ENCODE measurements at places on chromosomes 5 and 9.

DNA sequence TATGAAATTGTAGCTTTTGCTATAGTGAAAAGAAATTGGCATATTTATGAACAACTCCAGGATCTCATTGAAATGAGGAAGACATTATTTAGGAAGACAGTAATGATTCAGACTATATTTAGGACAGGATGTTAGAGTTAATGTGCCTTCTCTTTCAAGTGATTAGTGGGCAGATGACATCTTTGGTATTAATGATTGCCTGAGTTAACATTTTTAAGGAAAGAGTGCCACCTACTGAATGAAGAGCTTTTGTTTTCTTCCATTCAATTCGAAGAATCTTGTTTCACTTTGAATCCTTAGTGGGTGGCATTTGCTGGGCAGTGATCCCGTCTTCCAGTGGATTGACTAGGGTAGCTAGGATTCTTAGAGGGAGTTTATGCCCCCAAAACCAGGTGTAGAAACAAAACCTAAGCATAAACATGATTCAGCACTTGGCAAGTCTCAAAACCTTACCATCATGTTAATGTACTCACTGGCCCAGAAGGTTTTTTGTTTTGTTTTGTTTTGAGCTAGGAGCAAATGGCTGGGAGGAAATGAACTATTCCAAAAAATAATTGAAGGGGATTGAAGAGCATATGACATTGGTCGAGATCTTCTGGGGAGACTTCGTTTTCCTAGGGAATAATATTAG lies 23.2 kb downstream of the MAP3K1 start:
- no peak for DNase-seq

- DNase-seq: no peak
Observed at GRCh38 chr9:99103901-99104458, 933 bp upstream of the TGFBR1 start.

DNA sequence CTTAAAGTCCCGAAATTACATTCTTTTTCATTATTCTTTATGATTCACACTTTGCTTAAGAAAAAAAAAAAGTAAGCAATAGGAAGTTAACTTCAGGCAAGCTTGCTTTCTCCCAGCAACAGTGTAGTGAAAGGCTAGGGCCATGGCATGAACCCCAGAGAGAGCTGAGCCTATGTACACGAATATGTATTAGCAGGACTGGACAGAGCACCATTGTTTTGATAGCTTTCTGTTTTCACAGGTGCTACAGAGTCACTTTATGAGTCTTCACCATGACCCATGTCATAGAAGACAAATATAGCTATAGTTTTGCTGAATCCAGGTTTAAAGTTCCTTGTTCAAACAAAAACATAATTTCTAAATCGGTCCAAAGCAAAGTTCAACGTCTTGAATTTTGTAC lies 199.2 kb downstream of the ADAMTSL1 start:
- no peak for DNase-seq

DNA sequence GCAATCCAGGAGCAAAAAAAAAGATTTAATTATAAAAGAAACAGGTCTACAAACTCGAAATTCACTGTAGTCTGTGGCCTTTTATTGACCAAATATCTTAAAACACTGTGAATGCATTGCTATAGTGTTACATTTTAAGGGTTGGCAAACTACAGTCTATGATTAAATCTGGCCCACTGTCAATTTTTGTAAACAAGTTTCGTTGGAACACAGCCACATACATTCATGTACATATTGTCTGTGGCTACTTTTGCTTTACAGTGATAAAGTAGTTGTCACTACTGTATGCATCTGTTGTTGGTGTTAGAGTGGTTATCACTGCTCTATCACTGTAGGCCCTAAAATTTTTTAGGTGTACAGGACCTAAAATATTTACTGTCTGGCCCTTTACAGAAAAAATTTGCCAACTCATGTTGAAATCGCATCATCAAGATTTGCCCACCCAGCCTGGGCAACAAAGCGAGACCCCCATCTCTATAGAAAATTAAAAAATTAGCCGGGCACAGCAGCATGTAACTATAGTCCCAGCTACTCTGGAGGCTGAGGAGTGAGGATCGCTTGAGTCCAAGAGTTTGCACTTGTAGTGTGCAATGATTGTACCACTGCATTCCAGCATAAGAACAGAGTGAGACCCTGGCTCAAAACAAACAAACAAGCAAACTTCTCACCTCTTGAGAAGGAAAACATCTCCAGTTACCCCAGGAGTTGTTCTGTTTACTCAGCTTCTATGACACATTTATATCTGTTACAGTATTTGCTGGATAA lies 89.0 kb downstream of the ERBIN start:
- no peak for DNase-seq

DNA sequence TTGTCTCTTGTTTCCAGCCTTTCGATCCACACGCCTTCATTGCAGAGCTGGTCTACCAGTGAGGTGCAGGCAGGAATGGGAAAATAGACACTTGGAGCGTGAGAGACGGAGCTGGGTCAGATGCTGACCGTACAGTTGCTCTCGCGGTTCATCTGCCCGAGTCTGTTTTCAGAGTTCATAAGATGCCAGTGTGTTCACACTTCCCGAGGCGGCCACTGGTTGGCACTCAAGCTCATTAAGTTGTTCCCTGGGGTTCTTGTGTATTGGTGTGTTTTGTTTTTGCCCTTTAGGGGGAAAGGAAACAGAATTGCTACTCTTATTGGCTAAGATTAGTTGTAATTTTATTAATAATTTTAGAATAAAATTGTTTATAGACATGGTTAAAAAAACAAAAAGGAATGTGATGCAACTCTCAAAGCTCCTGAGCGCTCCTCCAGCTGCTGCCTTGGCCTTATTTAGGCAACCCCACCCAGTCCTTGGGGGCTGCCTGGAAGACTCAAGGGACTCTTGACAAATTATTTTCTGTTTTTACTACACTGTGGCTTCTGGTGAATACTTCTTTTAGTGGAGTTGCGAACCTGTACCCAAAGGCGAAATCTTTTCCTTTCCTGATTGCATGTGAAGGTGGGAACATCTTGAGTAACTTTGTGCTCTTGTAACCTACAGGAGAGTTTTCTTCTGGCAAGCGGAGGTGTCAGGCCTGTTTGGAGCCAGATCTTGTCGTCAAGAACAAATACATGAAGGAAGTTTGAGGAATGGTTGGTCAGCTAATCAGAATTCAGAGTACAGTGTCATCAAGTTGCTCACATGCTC lies 146.1 kb downstream of the MAST4 start:
- DNase-seq: no peak

- DNase-seq: no peak
Observed at GRCh38 chr9:91847581-91848091, 102.4 kb downstream of the ROR2 start.

DNA sequence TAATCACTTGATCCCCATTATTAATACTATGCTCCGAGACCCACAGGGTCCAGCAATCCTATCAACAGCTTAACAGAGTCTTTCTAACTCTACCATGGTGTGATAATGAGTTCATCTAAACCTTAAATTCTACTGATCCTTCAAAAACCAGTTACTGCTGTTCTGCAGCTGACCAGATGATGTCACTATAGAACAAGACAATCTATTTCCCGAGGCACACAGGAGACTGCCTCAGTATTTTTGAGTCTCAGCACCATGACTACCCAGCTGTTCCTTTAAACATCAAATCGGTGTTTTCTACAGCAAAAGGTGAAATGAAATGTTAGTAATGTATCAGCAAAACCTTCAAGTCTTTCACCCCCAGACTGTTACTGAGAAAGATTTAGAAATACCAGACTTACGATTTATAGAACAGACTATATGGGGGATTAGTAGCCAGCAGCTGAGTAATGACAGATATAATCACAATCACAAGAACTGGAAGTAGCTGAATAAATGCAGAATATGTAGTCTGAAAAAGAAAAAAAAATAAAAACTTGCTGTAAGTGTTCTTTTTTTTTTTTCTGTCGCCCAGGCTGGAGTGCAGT lies 16.9 kb downstream of the DNAJC18 start:
- DNase-seq: no peak

DNA sequence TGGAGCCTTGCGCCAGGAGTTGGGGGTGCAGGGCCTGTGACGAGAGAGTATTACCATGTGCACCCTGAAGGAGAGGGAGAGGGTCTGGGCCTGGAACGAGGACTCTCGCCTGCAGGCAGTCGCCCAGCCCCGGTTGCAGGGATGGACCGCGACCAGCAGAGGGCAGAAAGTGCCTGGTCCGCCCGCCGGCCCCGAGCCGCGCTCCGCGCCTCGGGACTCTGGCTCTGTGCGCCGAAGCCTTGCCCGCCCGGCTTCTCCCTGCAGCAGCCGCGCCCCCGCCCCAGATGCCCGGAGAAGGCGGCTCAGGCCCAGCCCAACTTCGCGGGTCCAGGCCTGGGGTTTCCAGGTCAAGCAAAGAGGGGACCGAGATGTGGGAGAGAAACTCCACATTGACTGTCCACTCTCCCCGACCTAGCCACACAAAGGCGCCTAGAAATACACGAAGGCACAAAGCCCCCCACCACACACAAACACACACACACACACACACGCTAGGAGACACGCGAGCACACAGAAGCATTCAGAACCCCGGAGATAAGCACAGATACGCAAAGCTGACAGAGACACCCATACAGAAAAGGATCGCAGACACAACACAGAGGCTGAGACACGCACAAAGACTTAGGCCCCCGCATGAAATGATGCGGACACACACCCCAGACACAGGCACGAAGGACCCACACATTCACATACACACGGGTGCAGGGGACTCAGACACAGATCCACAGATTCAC lies 2.0 kb upstream of the LMX1B start:
- peak; percentile 54 for DNase-seq

GRCh38 chr5:80324912-80325311 lies 5.1 kb downstream of the SPZ1 start:
- DNase-seq: no peak

- no peak for DNase-seq
Observed at GRCh38 chr9:13688990-13689600, 409.6 kb upstream of the MPDZ start.

DNA sequence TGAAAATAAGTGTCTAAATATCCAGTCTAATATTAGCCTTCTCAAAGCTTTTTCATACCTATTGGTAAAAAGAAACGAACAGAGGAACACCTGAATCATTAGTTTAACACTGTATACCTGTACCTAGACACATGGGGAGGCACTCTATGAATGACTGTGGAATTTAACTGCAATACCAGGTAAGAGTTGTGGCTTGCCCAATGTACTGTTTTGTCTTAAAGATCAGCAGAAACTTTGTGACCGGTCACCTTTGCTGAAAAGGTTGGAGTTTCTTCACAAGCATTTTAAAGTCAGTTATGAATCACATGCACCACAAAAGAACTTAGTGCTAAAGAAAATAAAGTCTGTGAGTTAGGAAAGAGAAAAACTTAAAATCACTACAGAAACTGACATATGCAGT lies 2.4 kb downstream of the PGGT1B start:
- DNase-seq: no peak

GRCh38 chr9:127869310-127870152 lies 7.9 kb downstream of the AK1 start:
- DNase-seq: peak; percentile 68

- DNase-seq: no peak
Observed at GRCh38 chr5:135052511-135053145, 18.6 kb upstream of the PITX1 start.

GRCh38 chr9:111502506-111502905 lies 18.3 kb upstream of the ECPAS start:
- DNase-seq: no peak

DNA sequence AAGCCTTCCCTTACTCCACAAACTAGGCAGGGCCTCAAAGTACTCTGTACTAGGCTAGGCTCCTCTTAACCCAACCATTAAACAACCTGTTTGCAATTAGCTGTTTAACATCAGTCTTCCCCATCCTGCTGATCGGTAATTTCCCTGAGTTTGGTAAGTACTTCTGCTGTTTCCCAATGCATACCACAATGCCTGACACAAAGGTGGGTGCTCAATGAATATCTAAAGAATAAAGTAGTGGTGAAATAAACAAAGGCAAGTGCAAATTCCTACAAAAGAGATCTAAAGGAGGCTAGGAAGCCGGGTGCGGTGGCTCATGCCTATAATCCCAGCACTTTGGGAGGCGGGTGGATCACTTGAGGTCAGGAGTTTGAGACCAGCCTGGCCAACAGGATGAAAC lies 25.0 kb downstream of the FBXW2 start:
- DNase-seq: no peak

DNA sequence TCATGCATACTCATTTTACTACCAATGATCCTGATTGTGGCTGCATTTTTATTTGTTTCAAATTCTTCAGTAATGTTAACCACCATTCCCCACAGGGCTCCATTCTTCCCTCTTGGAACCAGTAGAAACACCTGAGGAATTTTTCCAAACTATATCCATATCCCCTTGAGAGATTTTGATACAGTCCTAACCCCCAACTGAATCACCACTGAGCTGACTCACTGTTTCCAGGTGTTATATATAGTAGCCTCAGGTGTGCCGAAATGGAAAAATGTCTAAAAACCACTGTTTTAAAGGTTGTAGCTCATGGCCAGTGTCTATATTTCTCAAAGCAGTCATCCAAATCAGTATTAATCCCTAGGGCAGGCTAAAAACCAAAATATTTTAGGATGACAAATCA lies 85.2 kb downstream of the MRPS27 start:
- no peak for DNase-seq

- no peak for DNase-seq
Observed at GRCh38 chr9:137812356-137813023, 65.1 kb upstream of the CACNA1B start.

GRCh38 chr9:99851500-99851822 lies 29.8 kb downstream of the NR4A3 start:
- no peak for DNase-seq

DNA sequence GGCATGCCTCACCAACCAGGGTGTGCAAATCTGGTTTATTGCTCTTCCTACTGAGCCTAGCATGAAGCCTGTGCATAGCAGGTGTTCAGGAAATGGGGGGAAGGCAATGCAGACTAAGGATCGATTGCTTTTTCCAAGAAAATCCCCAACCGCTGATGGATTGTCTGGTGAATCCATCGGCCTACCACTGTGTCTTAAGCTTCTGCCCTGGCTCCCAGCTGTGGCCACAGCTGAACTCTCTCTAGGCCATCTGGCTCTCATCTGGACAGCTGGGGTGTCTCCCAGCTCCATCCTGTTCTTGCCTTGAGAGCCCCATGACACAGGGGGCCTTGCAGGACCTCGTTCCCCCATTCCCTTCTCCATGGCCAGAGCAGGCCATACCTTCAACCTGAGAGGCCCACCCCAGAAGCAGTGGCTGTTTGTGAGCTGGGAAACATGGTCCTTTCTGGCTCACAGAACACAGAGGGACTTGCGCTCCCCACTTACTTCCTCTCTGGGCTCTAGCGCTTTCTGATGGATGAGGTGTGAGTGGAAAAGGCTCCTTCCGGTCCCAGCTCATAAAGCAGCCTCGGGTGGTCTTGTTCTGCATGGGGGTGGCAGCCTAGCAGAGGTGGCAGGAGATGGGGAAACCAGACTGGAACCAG lies 41.8 kb downstream of the COL27A1 start:
- DNase-seq: no peak

DNA sequence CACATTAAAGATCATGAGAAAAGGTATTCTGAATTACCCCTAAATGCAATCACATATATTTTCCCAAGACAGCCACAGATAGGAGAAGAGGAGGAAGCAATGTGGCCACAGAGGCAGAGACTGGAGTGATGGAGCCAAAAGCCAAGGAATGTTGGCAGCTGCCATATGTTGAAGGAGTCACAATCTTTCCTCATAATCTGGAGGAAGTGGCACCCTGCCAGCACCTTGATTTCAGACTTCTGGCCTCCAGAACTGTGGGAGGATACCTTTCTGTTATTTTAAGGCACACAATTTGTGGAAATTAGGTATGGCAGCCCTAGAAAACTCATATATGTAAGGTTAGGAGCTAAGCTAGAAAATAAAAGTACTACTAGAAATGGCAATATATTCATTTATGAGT lies 139.9 kb upstream of the GAS1 start:
- no peak for DNase-seq
